NCI-H1092 (cell line): ENCODE measurements at places on chromosomes 6 and 20.

DNA sequence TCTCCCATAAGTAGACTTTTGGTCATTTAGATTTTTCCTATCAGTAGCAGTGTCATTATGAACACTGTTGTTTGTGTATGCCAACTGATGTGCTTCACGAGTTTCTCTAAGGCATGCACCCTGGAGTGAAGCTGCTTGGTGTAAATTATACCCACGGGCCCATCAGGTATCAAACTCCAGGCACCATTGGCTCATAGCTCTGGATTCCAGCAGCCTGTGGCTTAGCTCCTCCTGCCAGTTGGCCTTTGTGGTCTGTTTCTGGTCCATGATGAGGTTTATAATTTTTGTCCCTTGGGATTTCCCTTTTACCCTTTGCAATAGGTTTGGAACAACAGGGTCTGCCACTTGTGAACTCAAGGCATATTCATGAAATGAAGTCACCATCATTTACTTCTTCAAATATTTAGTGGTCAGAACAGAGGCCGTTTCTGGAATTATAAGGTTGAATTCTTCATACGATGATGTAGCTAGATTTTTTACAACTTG lies 350.5 kb downstream of the PRL start:
- DNase-seq, result no peak

DNA sequence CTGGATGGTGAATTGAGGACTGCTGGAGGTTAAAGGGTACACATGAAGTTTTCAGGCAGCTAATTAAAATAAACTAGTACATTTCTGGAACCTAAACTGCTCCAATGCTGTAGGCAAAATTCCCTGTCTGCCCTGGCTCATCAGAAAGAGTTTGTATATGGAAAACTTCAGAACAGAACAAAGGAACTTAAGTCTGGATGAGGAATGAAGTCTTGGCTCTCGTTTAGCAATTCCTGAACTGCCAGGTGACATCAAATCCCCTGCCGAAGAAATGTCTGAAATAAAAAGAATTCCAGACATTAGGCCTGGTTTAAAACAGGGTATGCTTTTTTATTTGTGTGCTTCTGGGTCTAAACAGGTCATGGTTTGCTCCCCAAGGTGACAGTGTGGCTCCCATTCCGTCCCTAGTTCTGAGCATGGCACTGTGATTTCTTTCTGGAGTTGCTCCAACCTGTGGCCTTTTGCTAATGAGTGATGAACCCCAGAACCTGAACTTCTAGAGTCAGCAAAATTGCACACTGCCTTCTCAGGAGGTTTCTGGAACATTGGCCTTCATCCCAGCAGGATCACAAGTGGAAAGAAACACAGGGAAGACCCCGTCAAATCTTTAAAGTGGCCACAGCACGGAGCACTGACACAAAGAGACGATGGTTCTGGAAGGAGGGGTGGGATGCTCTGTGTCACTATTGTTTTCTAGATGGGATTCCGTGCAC lies 129.4 kb upstream of the NAA20 start:
- DNase-seq, result no peak

DNA sequence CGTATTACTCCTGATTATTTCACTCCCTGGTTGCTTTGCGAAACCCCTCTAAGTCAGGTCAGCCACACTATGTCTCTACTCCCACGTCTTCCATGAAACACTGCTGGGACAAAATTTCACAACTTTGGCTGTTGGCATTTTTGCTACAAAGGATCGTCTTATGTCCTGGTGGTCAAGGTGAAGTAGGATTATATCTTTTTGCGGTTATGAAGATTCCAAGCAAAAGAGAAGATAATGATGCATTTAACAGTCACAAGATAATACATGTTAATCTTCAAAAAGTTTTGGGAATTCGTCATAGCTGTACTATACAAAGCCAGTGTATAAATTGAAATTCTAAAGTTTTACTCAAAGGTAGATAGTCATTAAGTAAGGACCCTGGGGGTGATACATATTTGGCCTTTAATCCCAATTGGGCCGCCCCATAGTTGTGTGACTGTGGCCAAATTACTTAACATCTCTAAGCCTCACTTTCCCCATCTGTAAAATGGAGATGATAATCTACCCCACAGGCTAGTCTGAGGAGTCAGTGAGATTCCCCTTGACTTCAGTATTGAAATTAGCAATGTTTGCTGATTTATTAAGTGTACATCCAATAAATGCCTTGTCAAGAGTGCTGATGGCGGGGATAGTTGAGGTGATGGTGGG lies 212.1 kb downstream of the ARID1B start:
- no peak for DNase-seq

GRCh38 chr20:24664266-24664986 lies 195.0 kb downstream of the SYNDIG1 start:
- no peak for DNase-seq
